Motor neuron (in vitro differentiated cells): ENCODE measurements at places on chromosomes 16 and 17. TPM values are rescaled to one million over a fixed set of nuclear protein-coding genes. Genes with fewer than 3 reads are reported as not detected.

GRCh38 chr16:59126486-59126885 is 392.4 kb upstream of the GOT2 start:
- ATAC-seq: no peak

GRCh38 chr17:51585514-51586104 is 325.3 kb downstream of the UTP18 start:
- no peak for ATAC-seq

CASKIN1 gene
- 3.7 and 3.8 TPM in 2 replicates for total RNA-seq

DNA sequence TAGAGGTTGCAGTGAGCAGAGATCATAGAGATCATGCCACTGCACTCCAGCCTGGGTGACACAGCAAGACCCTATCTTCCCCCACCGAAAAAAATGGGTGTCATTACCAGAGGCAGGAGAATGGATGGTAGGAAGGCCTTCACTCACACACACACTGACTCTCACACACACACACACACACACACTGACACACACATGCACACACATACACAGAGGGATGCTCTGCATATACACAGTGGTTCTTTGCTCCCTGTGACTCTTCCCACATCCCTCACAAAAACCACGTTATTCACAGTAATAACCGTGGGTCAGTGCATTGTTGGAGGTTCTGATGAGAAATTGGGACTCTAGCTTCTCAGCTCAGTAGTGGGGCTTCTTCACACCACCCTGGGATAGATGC is 300.2 kb upstream of the N4BP1 start:
- ATAC-seq: no peak

DNA sequence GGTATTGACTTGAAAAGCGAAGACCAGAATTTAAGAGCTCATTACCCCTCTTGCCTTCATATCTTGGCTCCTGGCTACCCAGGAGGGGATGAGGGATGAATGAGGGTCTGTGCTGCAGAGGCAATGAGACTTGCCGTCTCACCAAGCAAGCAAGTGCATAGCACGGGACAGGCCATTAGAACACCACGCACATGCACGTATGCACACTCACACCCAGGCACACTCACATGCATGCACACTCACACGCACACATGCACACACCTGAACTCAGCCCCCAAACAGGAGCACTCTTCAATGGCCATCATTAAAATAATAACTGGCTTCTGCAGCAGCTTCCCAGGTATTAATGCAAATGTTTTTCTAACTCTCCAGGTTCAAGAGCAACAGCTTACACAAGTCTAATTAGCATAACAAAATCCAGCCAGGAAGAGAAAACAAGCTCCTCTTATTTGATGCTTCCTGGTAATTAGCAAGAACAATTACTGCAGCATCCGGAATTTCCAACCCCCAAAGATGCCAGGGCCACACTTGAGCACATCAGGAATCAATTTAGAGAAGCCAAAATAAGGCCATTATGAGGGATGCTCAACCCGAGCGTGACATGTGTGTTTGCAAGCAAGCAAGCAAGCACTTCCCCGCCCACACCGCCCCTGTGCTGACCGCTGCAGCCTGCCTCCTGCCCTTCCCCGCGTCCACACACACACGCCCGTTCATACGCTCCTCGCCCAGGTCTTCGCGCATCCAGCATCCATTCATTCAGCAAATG is 171.6 kb upstream of the TNRC6C start:
- peak; percentile 96 for ATAC-seq

GLTPD2 gene
- total RNA-seq: not detected in 2 replicates

DNA sequence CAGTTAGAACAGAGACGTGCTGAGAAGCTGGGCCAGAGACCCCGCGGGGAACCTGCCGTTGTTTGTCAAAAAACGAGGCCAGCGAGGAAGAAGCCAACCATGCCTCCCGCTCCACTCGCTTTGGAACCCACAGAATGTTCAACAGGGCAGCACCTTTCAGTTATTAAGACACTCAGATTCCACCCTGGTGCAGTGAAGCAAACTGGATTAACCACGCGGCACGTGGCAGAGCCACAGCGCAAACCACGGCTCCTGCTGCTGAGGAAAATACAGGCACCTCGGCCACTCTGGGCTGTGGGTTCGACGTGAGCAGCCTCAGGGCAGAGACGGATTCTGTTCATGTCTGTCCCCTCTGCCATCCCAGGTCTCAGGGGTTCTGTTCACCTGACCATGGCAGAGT is 24.4 kb downstream of the ALOX15 start:
- no peak for ATAC-seq

HBM gene
- total RNA-seq: not detected in 2 replicates

GRCh38 chr16:66337463-66338188 is 28.9 kb upstream of the CDH5 start:
- ATAC-seq: no peak

TERB1 gene
- total RNA-seq: not detected in 2 replicates

NUPR1 gene
- 28.4 and 30.3 TPM in 2 replicates for total RNA-seq

DNA sequence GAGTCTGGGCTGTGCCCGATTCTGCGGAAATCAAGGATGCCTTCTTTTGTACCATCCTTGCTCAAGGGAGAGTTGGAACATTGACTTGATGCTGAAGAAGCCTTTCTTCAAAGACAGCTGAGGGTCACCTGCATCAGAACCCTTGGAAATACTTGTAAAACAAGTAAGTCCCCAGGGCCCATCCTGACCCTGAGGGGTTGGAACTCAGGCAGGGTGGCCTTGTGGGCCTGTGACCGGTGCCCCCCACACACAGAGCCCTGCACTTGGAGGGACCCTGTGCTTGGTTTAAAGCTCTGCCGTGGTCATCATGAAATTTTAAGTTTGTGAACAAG is 56.9 kb downstream of the WIPI1 start:
- ATAC-seq: no peak

STH gene
- total RNA-seq: not detected in 2 replicates

DNA sequence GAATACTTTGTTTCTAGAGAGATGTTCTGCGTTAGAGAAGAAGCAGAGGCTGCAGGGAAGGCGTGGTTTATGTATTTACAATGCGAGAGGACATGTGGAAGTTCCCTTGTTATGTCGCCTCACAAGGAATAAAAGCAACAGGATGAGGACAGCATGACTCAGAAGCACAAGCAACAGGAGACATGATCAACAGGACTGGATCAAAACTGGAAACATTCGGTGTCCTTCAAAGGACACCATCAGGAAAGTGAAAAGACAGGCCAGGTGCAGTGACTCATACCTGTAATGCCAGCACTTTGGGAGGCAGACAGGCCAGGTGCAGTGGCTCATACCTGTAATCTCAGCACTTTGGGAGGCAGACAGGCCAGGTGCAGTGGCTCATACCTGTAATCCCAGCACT is 52.6 kb downstream of the CCDC57 start:
- ATAC-seq: no peak

DNA sequence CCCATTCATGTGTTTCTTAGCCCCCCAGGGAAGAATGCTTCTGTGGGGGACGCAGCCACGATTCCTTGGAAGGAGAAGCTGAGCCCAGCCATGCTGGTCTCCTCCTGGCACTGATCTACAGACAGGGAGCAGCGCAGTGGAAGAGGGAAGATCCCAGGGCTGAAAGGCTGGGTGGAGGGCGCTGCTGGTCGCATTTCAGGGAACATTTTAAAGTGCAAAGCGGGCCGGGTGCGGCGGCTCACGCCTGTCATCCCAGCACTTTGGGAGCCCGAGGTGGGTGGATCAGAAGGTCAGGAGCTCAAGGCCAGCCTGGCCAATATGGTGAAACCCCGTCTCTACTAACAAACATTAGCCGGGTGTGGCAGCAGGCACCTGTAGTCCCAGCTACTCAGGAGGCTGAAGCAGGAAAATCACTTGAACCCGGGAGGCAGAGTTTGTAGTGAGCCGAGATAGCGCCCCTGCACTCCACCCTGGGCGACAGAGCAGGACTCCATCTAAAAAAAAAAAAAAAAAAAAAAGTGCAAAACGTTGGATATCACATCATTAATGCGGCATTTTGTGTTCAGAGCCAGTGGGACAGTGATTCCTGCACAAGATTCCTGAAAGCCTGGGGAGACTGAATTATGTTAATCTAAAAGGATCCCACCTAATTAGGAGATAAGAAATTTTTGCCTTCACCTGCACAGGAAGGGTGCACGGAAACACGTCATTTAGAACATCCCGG is 558 bp upstream of the CHMP6 start:
- ATAC-seq: no peak

CHST4 gene
- 0.77 TPM in 1 of 2 replicates, not detected in the other for total RNA-seq

- ATAC-seq: no peak
Observed at GRCh38 chr17:80882323-80882722, 109.3 kb upstream of the CHMP6 start.

- no peak for ATAC-seq
Observed at GRCh38 chr16:50616883-50617645, 64.0 kb downstream of the SNX20 start.

ADAD2 gene
- 0.05 and 0.13 TPM in 2 replicates for total RNA-seq

- ATAC-seq: no peak
Observed at GRCh38 chr16:53014287-53014686, 38.4 kb downstream of the CHD9NB start.

- ATAC-seq: no peak
Observed at GRCh38 chr17:28702752-28703150, 8.9 kb downstream of the PROCA1 start.

- no peak for ATAC-seq
Observed at GRCh38 chr17:9899280-9900043, 5.6 kb downstream of the RCVRN start.

CYBC1 gene
- total RNA-seq: 40.4 and 42.9 TPM in 2 replicates

CDH13 gene
- total RNA-seq: 10.3 and 13.2 TPM in 2 replicates

SEC14L5 gene
- total RNA-seq: 2.0 TPM in 2 replicates

HOXB6 gene
- 34.7 and 36.2 TPM in 2 replicates for total RNA-seq

DYNLL2 gene
- 16.8 and 18.0 TPM in 2 replicates for total RNA-seq
